Hematopoietic multipotent progenitor cell (in vitro differentiated cells): ENCODE measurements at places on chromosomes 5 and 9.

GRCh38 chr5:26339576-26339975 is 698.8 kb downstream of the CDH9 start:
- DNase-seq: no peak

DNA sequence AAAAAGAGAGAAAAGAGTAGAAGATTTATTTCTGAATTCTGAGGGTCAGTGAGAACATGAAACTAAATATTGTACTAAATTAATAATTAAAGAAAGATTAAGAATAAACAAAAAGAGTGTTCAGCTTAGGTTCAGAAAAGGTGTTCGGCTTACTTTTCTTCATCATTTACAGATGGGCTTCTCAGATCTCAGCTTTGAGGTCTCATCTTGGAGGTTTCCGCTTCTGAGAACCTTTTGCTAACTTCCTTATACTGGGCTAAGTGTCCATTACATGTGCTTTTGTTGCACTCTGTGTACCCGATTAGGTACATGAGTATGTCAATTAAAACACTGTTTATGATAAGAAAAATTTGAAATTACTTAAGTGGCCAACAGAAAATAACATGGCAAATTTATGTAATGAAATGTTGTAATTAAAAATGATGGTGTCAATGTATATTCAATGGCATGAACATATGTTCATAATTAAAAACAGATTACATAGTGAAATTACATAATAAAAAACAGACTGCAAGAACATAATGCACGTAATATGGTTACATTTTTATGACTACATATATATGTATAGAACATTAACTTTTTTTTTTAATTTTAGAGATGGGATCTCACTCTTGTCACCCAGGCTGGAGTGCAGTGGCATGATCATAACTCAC is 17.3 kb upstream of the ITGA1 start:
- no peak for DNase-seq

DNA sequence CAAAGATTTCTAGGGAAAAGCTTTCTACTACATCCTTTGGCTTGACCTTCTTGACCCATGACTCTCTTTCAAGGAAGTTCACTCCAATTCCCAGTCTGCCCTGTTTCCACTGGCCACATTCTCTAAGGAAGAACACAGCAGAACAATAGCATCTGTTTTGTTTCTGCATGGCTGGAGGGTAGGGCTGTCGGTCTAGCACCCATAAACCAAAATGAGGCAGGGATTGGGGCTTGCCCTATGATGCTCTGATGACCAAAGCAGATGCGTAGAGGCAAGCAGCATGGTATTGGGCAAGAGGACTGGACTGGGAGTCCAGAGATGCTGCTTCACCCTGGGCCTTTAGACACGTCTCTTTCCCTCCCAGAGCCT is 24.1 kb downstream of the GOLGA2 start:
- DNase-seq: no peak

- DNase-seq: peak; percentile 46
These were observed 425 bp downstream of the PTPA start for GRCh38 chr9:129111528-129112151.

- DNase-seq: no peak
These were observed 37.5 kb downstream of the TJP2 start for GRCh38 chr9:69211424-69212036.

DNA sequence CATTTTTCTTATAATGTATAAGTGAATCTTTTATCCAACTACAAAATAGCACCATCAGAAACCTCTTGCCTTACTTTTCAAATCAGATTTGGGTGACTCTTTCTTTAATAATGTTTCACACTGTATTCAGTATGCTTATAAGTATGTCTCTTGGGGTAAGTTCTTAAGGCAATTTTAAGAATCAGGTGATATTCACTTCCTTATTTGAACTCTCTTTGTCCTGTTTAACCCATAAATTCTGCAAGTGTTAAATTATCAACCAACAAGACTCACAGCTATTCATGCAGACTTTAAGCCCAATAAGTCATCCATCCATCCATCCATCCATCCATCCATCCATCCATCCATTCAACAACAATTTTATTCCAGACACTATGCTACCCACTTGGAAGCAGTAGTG is 142.7 kb upstream of the FBXL17 start:
- DNase-seq: no peak

DNA sequence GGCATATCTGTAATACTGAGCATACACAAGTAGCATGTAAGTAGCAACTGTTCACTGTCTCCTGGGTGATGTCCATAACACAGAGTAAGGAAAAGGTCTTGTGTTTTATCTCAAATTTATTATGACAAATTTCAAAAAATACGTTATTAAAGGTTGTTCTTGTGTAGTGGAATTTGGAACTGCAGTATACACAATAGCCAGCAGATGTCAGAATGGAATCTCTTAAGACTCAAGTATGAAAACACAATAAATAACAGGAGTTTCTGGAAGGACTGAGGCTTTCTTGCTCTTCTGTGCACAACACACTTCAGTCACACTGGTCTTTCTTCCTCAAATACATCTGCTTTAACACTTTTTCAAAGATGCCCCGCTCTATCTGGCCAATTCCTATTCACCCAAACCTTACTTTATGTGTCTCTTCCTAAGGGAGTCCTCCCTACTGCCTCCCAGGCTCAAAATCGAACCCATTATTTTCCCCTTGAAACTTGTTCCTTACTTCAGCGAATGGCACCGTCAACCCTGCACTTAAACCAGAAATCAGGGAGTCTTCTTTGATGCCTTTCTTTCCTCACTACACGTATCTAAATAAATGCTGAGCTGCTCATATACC is 6.5 kb upstream of the FBXO10 start:
- peak; percentile 45 for DNase-seq

GRCh38 chr9:89500008-89500407 is 2.1 kb upstream of the SEMA4D start:
- no peak for DNase-seq

DNA sequence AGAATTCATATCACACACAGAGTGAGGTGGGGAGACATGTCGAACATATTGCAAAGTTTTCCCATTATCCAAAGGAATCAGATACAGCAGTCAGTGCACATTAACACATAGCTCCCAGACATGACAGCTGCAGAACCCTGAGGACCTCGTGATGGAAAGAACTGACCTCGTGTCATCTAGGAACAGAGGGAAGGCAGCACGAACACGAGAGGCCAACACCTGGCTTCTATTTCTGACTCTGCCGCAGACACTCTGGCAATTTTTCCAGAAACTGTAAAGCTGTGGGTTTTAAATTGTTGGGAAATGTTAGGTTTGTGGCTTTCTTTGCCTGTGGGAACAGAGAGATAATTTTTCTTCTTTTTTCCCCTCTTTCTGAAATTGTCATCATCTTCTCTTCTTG is 315.0 kb upstream of the PIK3R1 start:
- no peak for DNase-seq

GRCh38 chr9:101172616-101173015 is 144.1 kb downstream of the PLPPR1 start:
- DNase-seq: no peak

DNA sequence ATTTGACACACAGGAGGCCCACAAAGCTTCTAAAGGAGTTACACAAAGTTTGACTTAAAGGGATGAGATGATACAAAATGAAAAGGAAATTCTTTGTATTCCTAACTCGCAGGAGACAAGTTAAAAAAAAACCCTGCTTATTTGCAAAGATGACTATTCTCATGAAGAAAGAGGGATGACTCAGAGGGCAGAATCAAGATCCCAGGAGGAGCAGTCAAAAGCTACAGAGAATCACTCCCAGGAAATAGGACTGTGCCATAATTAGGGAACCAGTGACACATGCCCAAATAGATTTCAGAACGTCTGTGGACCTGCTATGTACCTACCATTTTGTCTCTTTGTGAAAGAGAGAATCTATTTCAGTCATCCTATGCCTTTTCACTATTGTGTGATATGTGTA is 103.5 kb upstream of the ARRDC3 start:
- DNase-seq: no peak

- no peak for DNase-seq
These were observed 3.6 kb downstream of the F12 start for GRCh38 chr5:177405805-177406204.

GRCh38 chr5:84286662-84287061 is 98.0 kb downstream of the EDIL3 start:
- DNase-seq: no peak

GRCh38 chr5:142626786-142627185 is 59.1 kb downstream of the FGF1 start:
- no peak for DNase-seq

DNA sequence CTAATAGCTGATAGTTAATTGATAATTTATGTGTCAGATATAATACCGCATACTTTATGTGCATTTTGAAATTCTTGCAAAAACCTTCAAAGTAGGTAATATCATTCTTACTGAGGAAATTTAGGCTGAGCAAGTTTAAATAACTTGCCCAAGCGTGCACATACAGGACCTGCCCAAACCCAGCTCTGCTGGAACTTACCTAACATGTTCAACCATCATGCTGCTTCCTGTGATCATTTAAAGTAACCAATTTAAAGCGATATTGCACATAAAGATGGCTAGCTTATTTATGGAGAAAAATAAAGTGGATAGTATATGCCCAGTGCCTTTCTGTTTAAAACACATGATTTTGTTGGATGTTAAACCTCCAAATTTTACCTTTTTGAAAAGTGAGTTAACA is 4.3 kb downstream of the FAM174A start:
- no peak for DNase-seq

- no peak for DNase-seq
These were observed 205.5 kb upstream of the SLC24A2 start for GRCh38 chr9:19994296-19994695.

GRCh38 chr9:94913550-94913949 is 187.1 kb downstream of the AOPEP start:
- no peak for DNase-seq

GRCh38 chr5:176742246-176743105 is 67.9 kb upstream of the UNC5A start:
- no peak for DNase-seq

GRCh38 chr5:36743891-36744772 is 132.4 kb upstream of the NIPBL start:
- no peak for DNase-seq

GRCh38 chr5:74257645-74258313 is 382.7 kb downstream of the ENC1 start:
- no peak for DNase-seq

DNA sequence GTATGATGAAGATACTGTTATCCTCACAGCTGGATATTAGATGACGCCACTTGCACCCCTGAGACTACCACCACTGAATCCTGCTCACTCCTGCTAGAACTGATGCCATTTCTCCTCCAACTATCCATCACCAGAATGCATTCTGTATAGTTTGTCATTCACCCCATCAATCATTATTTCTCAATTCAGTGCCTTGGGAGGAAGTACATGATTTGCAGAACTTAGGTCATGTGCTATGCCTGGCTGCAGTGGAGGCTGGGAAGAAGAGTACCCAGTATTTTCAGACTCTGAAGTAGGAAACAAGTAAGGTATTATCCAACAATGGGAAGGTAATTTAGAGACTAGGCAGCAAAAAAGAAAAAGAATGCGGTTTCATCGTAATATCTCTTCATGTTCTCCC is 26.2 kb upstream of the HSD17B4 start:
- DNase-seq: peak; percentile 45

DNA sequence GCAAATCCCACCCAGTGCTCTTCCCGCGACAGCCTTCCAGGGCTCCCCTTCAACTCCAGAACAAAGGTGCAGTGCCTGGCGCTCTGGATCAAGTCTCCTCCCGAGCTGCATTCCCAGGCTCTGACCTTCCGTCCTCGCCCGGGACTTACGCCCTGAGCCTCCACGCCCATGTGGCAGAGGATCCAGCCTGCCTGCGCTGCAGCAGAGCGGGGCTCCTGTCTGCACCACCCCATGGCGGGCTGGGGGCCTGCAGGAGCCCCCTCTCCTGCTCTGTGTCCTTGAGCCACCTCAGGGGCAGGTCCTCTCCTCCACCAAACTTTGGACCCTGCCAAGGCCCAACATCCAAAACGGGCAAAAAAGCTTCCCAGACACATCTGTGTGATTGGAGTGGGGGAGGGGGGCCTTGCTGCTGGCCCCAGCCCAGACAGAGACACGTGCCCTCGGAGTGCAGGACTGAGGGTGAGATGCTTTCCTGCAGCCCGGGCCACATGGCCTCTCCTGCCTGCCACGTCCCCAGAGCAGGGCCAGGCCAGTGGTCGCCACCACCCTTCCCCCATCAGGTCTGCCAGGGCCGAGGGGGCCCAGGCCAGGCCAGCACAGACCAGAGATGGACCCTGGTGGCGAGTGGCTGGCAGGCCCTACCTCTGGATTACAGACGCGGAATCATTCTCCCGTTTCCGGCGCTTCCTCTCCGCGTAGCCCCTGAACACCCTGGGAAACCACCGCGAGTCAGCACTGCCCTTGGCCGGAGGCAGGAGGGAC is 4.4 kb downstream of the NSMF start:
- DNase-seq: no peak

DNA sequence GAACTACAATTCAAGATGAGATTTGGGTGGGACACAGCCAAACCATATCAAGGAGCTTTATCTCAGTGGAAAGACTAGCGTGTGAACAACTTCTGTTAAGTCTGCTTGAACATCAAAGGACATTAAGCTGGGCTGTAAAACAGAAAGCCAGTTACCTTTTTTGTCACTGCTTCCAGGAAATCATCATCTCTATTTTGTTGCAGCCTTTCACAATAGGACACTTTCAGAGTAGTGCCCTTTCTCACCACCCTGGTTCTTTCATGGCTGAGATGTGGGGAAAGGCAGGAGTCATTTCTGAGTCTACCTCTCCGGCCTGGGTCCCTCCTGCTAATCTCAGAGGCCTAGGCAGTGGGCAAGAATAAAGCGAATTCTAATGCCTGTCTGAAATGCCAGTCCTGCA is 96.2 kb upstream of the PPP1R2B start:
- no peak for DNase-seq

DNA sequence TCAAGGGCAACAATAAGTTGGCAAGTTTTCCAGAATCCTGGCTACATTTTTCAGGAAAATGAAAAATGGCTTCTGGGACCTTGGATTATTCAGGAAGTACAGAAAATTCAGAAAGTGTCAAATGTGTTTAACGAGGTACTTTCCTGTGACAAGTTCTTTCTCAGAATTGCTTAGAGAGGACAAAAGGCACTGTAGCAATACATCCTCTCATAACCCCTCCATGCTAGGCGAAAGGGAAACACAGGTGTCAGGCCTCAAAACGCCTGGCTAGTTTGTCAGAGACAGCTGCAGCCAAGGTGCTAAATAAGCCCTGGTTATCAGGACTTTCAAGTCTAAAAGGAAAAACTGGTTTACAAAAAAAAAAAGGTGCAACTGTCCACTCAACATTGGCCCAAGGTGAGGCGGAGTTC is 115.2 kb downstream of the GNAQ start:
- DNase-seq: peak; percentile 58

GRCh38 chr9:137748741-137749140 is 128.8 kb upstream of the CACNA1B start:
- DNase-seq: no peak
